KBM-7 (cell line): ENCODE measurements at places on chromosomes 6 and 20.

DNA sequence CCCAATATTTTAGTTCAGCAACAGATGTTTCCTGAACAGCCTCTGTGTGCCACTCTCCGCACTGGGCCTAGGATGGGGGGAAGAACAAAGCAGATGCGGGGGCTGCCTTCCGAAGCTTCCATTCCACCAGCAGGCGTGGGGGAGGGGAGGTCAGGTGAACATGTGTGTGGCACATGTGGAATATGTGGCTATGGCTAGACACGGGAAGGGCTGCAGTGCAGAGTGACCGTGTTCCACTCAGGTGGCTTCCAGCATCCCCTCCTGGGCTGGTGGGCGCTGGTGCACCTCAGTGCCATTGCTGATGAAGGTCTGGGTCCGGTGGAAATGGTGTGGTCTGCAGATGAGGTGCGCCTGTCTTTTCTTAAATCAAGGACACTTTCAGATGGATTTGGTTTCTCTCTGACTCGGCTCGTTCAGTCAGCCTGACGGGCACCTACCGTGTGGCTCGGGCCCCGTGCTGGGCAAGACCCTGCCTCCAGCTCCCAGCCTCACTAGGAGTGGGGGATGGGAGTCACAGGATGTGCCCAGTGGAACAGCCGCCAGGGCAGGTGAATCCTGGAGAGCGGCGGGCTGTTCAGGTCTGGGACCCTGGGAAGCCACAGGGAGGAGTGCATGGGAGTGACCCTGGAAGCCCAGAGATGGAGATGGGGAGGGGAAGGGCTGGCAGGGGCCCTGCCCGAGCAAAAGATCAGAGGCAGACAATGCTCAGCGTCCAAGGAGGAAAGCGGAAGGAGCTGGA lies 111.0 kb downstream of the SYCP2 start:
- DNase-seq = no peak

GRCh38 chr20:49948809-49949507 lies 12.8 kb downstream of the RNF114 start:
- no peak for DNase-seq

DNA sequence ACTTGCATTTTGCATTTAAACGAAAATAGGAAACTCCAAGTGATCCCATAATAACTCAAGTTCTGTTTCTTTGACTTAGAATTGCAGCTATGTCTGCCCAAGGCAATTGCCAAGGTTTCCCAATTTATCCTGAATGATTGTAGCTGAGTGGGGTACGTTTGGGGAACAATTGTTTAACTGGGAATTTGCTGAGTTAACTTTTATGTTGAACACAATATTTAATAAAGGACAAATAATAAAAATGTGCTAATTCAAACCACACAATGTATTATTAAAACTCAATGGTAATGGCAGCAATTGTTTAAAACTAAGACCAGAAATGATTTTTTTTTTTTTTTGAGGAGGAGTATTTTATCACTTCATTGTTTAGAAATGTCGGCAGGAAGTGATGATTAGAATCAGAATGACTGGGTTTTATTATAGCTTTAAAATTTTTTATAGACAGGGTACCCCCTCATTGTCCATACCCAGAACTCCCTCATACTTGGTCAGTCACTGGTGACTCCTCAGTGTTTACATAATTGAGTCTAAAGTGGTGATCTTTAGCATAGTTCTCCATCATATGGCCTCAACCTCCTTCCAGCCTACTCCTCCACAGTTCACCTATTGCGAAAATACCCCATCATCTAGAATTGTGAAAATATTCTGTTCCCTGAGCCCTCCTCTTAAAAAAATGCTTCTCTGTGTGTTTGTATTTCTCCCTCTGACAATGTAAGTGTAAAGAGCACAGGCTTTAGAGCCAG lies 389.2 kb upstream of the CITED2 start:
- DNase-seq = no peak

GRCh38 chr6:114096561-114097172 lies 125.7 kb upstream of the HDAC2 start:
- DNase-seq = peak; percentile 30

GRCh38 chr6:1027795-1028569 lies 283.9 kb upstream of the FOXQ1 start:
- no peak for DNase-seq

DNA sequence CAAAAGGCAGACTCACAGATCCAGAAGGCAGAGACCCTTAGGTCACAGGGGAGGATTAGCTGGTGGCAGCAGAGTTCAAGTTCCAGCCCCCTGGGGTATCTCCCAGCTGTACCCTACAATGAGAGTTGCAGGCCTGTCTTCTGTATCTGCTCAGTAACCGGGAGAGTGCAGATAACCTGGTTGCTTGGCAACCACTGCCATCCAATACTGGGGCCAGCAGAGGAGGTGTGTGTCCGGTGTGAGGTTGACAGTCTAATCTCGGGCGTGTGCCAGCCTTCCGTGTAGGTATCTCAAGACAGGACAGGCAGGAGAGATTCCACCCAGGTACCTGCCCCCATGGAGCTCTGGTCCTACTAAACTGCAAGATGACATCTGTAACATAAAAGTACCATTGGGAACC lies 56.6 kb upstream of the TBC1D7 start:
- DNase-seq = no peak

- DNase-seq = no peak
These were observed 332.5 kb downstream of the FRK start for GRCh38 chr6:115728171-115728570.

- no peak for DNase-seq
These were observed 14.8 kb upstream of the CST1 start for GRCh38 chr20:23765578-23765977.

DNA sequence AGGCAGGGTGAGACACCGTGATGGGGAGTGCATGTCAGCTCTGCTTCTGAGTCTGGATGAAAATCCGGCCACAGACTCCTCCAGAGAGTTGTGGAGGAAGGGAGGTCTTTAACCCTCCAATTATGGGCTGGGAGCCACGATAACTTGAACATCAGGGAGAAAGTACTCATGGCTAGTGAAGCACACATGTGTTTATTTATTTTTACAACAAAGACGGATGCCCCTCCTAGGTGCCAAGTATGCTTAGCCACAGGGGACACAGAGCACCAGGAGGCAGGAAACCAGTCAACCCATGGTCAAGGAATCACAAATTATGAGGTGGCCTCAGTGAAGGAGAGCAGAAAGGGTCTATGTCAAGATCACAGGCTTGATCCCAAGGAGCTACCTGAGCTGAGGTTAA lies 54.1 kb downstream of the ZNF217 start:
- no peak for DNase-seq

DNA sequence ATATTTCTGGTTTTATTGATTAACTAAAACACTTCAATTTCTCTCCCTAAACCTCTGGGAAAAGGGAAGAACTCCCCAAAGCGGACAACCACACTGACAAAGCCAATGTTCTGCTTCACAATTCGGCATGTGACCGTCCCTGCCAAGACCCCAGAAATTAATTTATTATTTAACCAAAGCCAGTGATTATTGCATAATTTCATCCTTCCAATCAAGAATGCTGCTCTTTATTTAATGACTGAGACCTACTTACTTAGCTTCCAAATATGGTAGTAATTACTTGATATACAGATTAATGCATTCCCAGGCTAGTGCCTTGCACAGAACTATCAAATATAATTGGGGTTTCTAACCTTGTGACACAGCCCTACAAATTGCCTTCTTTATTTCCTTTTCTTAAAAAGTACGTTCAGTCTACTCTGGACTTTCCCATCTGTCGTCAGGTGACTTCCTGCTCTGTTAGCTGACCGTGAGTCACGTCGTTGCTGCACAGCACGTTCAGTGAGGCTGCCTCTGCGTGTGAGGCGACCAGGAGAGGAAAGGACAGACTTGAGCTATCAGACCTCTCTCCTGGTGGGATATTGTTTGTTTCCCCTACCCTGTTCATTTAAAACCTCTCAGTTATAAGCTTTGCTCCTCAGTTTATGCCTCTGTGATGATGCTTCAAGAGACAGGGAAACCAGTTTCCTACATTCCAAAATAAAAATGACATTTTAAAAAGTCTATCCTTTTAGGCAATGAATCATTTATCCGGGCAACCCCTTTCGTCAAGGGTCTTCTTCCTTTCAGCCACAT lies 55.7 kb upstream of the TNFAIP3 start:
- peak; percentile 62 for DNase-seq

- no peak for DNase-seq
These were observed 189.2 kb upstream of the PHACTR1 start for GRCh38 chr6:12527339-12527738.
